Heart left ventricle (tissue), 16 donors: ENCODE measurements at places on chromosomes 16 and 17.

- no peak for DNase-seq
Measured at GRCh38 chr16:63373744-63374143, 1337.5 kb upstream of the CDH8 start.

- DNase-seq, result no peak
Measured at GRCh38 chr17:1136748-1137147, 43.0 kb downstream of the ABR start.

DNA sequence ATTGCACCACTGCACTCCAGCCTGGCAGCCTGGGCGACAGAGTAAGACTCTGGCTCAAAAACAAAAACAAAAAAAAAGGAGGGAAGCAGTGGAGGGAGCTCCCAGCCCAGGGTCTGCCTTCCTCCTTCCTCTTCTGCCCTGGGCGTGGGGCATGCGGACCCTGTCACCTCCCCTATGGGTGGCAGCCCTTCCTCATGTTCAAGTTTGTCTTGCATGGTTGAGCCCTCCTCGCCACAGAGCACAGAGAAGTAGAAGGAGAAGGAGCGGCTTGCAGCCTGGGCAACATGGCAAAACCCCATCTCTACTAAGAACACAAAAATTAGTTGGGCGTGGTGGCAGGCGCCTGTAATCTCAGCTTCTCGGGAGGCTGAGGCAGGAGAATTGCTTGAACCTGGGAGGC lies 21.4 kb upstream of the TIMP2 start:
- DNase-seq, result no peak

- DNase-seq, result peak; percentile 51
Measured at GRCh38 chr17:80789356-80789902, 202.2 kb upstream of the CHMP6 start.

GRCh38 chr17:66776999-66777688 lies 57.8 kb upstream of the CACNG5 start:
- no peak for DNase-seq
